HEK293T (cell line): ENCODE measurements at places on chromosomes 4 and X.

DNA sequence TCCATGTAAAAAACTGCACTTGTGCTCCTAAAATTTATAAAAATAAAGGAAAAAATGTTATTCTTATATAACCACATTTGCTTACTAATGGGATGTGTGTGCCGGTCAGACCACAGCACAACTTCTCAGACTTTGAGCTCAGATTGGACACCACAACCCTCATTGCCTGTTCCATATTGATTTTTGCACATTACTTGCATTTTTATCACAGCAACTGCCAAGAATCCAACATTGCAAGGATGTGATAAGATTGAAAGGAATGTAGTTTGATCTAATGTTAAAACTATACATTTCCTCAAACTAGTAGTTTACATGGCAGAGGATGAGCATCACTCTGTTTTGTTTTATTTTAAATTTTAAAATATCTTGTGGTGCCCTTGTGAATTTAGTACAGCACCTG lies 227.8 kb downstream of the KDR start:
- no peak for DNase-seq

DNA sequence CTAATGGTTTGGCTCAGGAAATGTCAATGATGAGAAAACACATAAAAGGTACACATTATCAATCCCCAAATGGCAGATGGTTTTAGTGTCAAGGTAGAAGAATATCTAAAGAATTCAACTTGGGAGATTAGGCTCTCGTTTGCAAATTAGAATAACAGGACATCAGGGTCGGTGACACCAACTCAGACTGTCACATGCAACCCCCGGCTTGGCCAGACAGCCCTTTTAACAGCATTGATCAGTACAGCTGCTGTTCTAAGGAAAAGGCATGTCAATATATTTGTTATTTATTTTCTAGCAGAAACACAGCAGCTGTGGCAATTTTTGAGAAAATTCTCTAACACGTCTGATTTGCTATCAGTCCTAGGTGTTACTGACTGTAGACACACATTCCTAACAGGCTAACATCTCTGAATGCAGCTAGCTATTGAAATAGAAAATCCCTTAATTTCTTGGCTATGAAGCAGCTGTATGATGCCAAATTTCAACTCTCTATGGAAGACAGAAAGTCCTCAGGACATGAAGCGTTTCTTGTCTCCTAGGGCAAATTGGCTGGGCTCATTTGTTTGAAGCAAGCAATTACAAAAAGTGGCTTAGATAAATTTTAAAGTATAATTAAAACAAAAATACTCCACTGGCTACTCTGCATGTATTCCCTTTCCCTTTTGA lies 269.0 kb upstream of the CXXC4 start:
- no peak for DNase-seq

DNA sequence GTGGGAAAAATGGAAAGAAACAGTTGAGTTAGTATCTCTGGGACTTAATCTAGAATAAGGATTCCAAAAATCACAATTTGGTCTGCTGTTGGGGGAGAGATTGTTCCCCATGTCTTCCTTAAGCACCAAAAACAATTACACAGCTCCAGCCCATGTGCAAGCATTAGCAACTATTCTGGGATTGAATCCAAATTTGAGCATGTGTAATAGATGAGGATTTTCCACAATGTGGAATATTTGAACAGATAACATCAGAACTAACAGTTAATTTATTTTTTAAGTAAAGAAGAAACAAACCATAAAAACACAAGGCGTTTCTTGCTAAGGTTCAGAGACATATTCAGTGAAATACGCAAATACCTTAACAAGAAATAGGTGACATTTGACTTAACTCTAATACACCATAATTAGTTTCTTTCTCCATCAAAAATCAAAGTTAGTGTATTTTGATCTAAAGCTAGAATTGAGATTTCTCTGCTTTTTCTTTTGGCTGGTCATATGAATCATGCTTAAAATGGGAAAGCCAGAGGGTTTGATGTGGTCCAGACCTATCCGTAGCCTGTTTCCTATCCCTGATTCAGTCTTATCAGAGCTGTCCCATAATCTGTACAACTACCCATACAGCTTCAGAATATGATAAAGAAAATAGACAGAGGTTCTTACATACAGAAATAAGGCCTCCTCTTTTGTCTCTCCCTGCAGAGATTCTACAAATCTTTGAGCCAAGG lies 413.4 kb downstream of the PACRGL start:
- no peak for DNase-seq

DNA sequence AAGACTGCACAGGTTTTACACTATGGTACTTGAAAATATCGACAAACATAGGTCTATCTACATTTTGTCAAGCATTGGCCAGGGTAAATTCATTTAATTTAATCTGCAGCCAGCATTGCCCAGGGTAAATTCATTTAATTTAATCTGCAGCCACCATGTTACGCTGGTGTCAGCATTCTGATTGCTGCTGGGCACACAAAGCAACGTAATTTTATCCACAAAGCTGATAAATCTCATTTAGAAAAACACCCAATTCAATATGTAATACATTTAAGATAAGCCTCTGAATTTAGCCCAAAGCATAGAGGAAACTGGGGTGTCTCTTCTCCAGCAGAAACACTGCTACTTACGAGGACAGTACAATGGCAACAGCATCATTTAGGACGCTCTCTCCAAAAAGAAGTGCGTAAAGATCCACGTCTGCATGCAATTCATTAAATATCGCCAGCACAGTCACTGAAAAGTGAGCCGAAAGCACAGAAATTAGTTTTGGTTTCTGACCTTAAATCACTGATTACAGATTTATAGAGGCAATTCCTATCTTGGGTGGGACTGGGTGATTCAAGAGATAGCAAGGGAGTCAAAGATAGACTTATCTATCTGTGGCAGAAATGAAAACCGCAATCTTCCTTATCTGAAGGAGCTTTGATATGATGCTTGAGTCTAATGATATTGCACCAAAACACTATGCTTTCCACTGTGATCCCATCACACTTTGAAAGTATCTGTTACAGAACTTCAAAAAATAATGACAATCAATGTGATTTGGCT lies 88.8 kb downstream of the CHST7 start:
- DNase-seq: no peak

GRCh38 chr4:154064244-154064643 lies 275.4 kb upstream of the SFRP2 start:
- no peak for DNase-seq

- DNase-seq: peak; percentile 37
These were observed 19.4 kb downstream of the MTM1 start for GRCh38 chrX:150587585-150588503.

- no peak for DNase-seq
These were observed 31.2 kb downstream of the PHEX start for GRCh38 chrX:22063284-22063683.

GRCh38 chr4:143184217-143184502 lies 557 bp upstream of the USP38 start:
- no peak for DNase-seq

DNA sequence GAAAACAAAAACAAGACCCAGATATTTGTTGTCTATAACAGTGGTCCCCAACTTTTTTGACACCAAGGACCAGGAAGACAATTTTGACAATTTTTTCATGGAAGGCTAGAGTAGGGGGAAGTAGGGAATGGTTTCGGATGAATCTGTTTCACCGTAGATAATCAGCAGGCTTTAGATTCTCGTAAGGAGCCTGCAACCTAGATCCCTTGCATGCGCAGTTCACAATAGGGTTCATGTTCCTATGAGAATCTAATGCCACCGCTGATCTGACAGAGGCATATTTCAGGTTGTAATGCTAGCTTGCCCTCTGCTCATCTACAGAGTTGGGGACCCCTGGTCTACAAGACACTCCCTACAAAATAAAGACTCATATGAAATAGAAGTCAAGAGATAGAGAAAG lies 229.8 kb downstream of the NDST4 start:
- no peak for DNase-seq

DNA sequence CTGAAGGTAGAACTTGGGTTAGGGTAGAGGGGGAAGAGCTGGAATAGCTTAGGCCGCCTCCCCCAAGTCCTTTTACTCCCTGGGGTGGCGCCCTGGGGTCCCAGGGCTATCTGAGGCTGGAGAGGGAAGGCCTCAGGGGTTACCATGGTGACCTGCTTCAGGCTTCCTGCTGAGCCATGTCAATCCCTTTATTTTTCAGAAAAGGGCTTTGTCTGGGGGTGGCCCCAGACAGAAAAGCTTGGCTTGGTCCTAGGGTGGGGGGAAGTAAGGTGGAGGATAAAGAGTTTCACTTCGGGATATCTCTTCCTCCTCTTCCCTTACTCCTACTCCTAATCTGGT lies 6.3 kb downstream of the EFNB1 start:
- no peak for DNase-seq

GRCh38 chr4:39660045-39660444 lies 21.4 kb upstream of the SMIM14 start:
- DNase-seq: no peak

DNA sequence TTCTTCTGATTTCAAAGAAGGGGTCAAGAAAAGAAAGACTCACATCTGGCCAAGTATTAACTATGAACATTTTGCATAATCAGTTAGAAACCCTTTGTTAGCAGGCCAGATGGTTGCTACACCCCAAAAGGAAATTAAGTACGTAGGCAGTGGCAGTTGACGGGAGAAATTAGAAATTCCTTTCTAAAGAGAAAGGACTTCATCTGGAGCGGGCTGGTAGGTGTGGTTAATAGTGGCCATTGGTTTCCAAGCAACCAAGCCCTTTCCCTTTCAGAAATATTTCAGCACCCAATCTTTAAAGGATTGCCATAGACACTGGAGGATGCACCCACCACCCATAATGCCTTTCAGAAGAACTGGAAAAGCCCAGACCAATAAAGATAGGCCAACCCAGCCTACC lies 235.7 kb upstream of the LDB2 start:
- no peak for DNase-seq

GRCh38 chr4:89216866-89217265 lies 90.7 kb downstream of the GPRIN3 start:
- no peak for DNase-seq

DNA sequence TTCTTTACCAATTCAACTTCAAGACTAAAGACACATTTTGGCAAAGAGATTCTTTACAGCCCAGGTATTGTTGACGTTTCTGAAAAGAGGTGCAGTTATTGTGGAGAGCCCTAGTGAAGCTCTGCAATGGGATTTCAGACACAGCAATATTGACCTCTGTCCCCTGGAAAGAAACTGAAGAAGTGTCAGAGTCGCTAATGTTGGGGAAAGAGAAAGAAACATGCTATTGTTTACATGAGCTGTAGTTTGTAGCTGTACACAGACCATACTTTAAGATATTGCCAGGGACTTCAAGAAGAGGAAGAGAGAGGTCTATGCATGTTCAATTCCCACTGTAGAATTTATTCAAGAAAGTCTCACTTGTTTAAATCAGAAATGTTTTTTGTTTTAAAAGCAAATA lies 497.3 kb upstream of the BOD1L1 start:
- DNase-seq: no peak

DNA sequence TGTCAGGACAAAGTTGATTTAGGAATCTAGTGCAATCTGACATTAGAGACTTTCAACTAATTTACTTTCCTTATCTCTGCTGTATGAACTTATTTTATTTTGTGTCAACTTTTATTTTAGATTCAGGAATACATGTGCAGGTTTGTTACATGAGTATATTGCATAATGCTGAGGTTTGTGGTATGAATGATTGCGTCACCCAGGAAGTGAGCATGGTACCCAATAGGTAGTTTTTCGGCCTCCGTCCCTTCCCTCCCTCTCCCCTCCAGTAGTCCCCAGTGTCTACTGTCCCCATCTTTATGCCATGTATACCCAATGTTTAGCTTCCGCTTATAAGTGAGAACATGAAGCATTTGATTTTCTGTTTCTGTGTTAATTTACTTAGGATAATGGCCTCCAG lies 68.7 kb upstream of the TEX13D start:
- DNase-seq: no peak

GRCh38 chr4:179165000-179165738 lies 1722.9 kb upstream of the AGA start:
- no peak for DNase-seq

GRCh38 chr4:98995183-98996055 lies at the start of gene METAP1:
TSS of gene METAP1 (plus strand) at chr4:98995721. CDS start at chr4:98995754, 33 bp downstream.
- DNase-seq: peak; percentile 94

- no peak for DNase-seq
These were observed 8.7 kb upstream of the ANAPC4 start for GRCh38 chr4:25368315-25368714.

DNA sequence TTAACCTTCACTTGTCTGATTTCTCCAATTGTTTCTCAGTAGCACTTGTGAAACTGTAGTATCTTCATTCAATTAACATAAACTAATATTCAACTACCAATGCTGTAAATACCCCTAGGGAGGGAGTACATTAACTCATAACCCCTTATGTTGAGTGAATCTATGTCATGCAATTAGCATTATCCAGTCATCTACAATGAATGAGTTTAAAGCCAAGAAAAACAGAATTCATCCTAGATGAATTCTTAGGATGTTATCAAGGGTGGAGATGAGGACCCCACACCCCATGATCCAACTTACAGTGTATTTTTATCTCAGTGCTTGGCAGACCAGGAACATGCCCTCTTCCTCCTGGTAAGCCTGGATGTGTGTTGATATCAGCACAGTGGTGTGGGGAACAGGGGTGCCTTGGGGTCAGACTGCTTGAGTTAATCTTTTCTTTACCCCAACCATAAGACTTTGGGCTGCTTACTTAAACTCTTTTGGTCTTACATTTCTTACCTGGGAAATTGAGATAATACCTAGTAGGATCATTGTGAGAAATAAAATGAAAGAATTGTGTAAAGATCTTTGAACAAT lies 62.1 kb upstream of the SCOC start:
- no peak for DNase-seq

DNA sequence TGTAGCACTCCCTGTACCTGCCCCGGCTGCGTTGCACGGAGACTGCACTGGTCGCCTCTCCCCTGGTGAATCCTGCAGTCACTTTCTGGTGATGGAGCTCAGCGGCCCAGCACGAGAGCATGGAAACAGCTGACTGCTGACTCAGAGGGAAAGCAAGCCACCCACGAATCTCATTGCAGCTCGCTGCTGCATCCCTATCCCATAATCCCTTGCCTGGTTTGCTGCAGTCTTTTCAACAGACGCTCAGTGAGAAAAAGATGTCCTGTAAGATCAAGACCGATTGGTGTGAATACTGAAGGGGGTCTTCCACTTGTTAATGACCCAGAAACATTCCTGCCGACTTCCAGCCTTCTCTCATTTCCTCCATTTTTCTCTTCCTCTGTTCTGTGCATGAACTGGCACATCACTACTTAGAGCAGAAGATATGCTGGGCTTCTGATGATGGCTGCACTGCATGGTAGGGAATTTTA lies 52.9 kb downstream of the TRIM2 start:
- DNase-seq: peak; percentile 64

GRCh38 chr4:37400241-37400881 lies 155.8 kb downstream of the NWD2 start:
- no peak for DNase-seq

- peak; percentile 82 for DNase-seq
These were observed 114.5 kb downstream of the ADRA2C start for GRCh38 chr4:3880615-3881120.

- DNase-seq: no peak
These were observed 58.7 kb upstream of the MAML3 start for GRCh38 chr4:140212646-140213045.
